ENCODE measurements at places on chromosomes 5 and 9.

DNA sequence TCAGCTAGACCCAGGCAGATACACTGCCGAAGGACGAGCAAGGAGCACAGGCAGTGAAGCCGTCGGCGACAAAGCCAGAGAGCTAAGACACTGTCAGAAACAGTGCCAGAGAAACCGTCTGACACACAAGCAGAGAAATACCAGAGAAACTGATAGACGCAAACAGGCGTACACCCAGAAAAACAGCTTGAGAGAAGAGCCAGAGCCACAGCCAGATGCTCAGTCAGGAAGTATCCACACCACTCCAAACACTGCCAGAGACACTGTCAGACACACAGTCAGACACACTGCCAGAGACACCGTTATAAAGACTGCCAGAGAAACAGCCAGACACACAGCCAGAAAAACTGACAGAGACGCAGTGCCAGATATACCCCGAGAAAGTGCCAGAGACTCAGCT, 19.1 kb downstream of the CNTFR start:
- no peak for DNase-seq

DNA sequence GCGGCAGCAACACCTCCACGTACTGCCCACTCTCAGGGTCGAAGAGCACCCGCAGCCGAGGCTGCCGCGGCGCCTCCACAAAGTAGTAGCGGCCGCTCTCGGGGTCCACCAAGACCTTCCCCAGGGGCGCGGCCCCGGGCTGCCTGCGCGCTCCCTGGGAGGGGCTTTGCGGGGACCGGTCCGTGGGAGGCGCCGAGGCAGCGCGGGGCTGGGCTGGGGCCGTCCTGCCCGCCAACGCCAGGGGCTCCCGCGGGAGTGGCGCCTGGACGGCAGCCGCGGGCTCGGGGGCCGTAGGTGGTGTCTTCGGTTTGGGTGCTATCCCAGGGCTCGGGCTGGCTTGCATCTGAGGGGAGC, 2.6 kb upstream of the MZB1 start:
- no peak for DNase-seq

DNA sequence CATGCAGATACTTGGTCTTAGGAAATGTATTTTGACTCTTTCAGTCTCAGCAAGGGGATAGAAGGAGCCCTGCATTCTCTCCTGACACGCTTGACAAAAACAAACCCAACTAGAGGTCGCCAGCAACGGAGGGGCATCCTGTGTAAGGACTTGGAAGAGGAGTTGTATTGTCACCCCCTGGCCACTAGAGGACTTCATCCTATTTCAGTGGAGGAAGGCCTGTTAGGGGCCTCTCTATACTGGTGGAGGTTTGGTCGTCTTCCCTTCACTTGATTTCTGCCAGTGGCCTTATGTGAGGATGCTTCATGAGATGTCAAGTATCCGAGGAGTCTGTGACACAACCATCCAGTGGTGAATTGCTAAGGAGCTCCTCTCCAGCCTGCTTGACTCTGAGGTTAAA, 122.8 kb upstream of the STC2 start:
- DNase-seq = no peak

GRCh38 chr5:68330574-68330973, 115.0 kb downstream of the PIK3R1 start:
- no peak for DNase-seq

GRCh38 chr5:981456-981855, 27.1 kb upstream of the NKD2 start:
- DNase-seq = no peak

- DNase-seq = no peak
Observed at GRCh38 chr9:4260661-4261060, 39.2 kb downstream of the GLIS3 start.

- DNase-seq = no peak
Observed at GRCh38 chr9:103757062-103757461, 337.0 kb upstream of the SMC2 start.

GRCh38 chr5:180815293-180815917, 12.8 kb upstream of the MGAT1 start:
- DNase-seq = peak; percentile 3

- DNase-seq = peak; percentile 13
Observed at GRCh38 chr5:6328173-6328572, 50.2 kb downstream of the MED10 start.

DNA sequence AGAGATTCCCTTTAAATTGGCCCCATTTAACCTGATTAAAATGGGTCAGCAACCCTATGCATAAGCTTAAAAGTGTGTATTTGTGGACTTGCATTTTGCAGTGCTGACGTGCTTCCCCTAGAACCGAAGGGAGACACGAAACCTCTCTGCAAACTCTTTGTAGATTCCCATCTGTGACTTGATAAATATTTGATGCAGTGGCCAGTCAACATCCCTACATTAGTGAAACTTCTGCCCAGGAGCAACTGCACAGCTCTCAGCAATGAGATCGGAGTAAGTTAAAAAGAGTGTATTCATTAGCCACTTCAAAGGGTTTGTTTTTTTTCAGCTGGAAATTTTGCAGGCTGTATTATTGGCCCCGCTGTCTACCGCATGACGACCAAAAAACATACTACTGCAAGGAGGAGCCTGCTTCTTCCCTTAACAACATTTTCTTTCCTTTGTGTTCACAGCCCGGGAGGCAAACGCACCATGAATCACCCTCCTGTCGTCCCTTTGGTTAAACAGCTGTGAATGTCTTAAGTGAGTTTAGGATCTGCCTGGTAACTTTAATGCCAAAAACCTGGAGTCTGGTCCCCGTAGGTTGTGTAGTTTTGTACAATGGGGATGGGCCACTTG, 38.0 kb upstream of the TCERG1 start:
- DNase-seq = no peak
